Hematopoietic multipotent progenitor cell (in vitro differentiated cells): ENCODE measurements at places on chromosomes 4 and X. TPM values are rescaled to one million over a fixed set of nuclear protein-coding genes. Genes with fewer than 3 reads are reported as not detected.

Gene PAK3
- not detected for total RNA-seq

Gene TEX11
- total RNA-seq, result not detected

Gene NAP1L3
- 12.4 TPM for total RNA-seq

Gene CYBB
- total RNA-seq, result 2.7 TPM

Gene GLOD5
- total RNA-seq, result 0.27 TPM

Gene SSX4B
- total RNA-seq, result not detected

Gene PPAT
- 13.2 TPM for total RNA-seq
